Stimulated activated CD4-positive, alpha-beta T cell treated with anti-CD3 and anti-CD28 coated beads, Interleukin-1b, Interleukin-23, amount 100 ng/mL, for 1 hour (primary cell): ENCODE measurements at places on chromosomes 1 and 21.

DNA sequence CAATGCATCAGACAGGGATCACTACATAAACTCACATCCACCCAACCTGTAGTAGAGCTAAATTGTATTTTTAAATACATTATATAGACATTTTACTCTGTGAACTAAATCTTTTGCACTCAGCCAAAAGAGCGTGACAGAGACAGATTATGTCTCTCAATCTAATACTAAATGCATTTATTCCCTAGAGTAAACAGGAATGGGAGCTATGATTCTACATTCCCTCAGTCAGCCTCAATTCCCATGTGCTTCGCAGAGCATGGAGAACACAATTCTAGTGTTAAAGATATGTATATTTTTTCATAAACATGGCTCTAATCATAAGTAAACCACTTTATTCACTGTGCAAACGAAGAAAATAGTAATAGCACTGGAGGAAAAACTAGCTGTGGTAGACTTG is 16.5 kb downstream of the PIGK start:
- DNase-seq, result no peak

GRCh38 chr1:185016880-185017279 is 28.5 kb upstream of the RNF2 start:
- DNase-seq, result no peak

DNA sequence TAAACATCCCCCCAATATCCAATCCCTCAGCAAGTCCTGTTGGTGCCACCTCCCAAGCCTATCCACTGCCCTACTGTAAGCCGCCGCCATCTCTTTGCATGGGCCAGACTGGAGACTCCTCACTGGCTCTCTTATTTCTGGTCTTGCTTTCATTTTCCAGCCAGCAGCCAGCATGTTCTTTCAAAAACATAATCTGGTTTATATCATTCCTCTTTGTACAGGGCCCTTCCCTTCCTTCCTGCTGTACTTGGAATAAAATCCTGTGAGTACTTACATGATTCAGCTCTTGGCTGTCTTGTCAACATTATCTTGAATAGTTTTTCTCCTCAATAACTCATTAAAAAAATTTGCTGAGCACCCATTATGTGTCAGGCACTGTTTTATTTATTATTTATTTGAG is 28.2 kb downstream of the TLR5 start:
- no peak for DNase-seq

DNA sequence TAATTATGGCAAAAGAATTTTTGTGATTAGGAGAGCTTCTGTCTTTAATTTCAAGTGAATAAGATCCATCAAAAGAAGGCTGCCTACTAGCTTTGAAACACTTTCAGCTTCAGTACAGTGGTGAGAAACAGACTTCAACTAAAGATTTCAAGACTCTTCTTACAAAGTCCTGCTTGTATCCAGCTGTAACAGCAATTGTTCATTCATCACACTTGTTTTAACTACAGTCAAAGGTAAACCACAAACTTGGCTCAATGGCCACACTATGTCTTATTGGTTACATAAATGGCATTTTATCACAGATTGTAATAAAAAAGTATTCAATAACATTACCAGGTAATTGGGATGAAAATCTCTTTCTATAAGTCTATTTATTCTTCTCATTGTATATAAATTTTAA is 59.2 kb downstream of the WARS2 start:
- no peak for DNase-seq

GRCh38 chr1:233364026-233364425 is 36.5 kb downstream of the MAP3K21 start:
- no peak for DNase-seq

- DNase-seq, result no peak
Measured at GRCh38 chr1:68585351-68585750, 88.5 kb upstream of the DEPDC1 start.

DNA sequence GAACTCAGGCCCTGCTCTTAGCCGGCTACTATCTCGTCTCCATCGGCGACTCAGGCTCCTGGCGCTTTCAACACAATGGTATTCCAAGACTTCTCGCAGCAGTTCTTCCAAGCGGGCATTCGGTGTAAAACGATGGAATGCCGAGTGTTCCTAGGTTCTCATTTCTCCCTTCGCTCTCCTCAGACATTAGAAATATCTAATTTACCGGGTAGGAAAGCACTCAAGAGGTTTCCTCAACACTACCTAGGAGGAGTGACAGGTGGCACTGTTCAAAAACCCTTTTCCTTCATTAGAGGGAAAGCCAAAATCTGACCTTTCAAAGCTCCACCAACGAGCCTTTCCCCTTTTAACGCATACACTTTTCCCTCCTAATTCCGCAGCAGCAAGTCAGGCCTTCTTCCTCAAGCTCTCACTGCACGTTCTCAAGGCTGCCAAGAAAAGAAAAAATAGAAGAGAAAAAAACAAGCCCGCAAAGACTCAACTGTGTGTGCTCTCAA is 601 bp downstream of the UBE2G2 start:
- no peak for DNase-seq
